Hepatic stellate cell (primary cell): ENCODE measurements at places on chromosomes 5 and 9.

DNA sequence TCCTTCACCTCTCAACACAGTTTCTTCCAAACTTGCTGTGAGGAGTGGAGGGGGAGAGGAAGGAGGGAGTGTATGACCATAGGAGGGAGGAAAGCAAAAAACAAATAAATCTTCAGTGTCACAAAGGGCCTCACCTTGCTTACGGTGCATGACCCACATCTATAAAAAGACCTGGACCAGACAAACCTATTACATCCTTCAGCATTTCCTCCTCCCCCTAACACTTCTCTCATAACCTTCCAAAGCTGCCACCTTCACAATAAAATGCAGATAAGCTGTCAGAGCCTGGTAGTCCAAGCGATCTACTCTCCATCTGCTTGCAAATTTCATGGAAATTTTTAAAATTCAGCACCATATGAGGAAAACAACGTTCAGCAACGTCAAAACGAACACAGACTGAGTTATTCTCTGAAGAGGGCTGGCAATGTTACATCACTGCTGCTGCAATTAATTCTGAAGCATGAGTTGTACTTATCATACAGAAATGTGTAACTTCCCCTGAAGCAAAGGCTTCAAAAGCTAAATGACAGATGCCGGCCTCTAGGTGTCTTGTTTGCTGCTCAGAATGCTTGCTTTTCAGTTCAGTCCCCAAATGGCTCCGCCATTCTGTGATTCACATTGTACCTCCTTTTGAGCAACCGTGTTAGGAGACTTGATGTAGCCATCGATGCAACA lies 62.9 kb downstream of the EFNA5 start:
- no peak for DNase-seq

DNA sequence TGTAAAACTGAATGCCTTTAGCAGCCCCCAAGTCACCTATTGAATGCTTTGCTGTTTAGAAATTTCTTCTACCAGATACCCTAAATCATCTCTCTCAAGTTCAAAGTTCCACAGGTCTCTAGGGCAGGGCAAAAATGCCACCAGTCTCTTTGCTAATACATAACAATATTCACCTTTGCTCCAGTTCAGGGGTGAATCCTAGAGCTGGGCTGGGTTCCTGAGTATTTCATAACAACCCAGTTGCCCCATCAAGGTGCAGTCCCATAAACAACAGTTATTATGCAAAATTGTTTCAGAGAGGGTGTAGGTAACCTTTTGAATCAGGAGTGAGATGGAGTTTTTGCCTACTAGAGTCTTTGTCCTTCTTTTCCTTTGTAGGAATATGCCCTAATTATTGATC lies 19.0 kb upstream of the C1QTNF3 start:
- no peak for DNase-seq

- no peak for DNase-seq
Measured at GRCh38 chr9:7546261-7546660, 253.3 kb downstream of the DMAC1 start.

GRCh38 chr5:129120158-129120581 lies 25.6 kb downstream of the ISOC1 start:
- no peak for DNase-seq

DNA sequence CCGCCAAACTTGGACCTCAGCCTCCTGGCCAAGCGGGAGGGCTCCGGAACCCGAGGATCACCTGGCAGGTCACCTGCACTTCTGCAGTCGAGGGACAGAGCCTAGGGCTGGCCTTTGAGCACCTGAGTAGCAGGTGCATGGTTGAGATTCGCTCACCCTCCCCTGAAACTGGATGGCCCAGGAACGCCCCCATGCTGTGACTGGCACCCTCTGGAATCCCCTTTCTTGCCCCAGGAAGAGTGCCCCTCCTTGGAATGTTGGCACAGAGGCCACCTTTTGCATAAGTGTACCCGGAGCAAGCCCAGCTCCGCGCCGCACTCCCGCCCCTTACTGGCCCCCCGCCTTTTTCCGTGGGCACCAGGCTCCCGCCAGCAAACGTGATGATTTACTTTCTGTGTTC lies 112.5 kb upstream of the IER5L start:
- no peak for DNase-seq

GRCh38 chr9:8424786-8425410 lies 625.3 kb upstream of the DMAC1 start:
- no peak for DNase-seq

DNA sequence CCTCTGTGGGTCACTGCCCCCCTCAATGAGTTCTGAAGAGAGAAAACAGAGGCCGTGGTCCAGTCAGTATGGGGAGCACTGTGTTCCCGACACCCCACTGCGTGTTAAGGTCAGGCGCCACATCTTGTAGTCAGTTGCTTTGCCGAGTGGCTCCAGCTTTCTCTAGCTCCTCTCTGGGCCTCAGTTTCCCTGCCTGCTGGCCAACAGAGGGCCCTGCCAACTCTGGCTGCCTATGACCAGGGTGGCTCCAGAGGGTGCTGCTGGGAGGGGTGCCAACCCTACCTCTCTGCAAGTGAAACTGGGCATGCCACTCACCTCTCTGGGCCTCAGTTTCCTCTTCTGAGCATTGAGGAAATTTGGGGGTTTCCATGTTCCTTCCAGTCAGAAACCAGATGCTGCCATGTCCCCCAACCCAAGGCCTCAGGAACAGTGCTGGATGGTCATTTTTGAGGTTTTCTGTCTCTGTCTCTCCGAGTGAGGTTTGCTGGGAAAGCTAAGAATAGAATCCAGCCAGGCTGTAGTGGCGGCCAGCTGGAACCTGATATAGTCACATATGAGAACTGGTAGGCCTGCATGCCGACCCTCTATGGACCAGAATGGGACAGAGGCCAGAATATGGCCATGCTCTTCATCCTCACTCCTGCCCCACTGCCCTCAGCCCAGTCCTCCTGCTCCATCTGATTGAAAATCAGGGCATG lies 132.1 kb downstream of the PHF2 start:
- no peak for DNase-seq

- DNase-seq = no peak
Measured at GRCh38 chr9:1469996-1470395, 419.8 kb downstream of the DMRT2 start.

- DNase-seq = no peak
Measured at GRCh38 chr5:162497455-162497854, 429.9 kb downstream of the GABRG2 start.

DNA sequence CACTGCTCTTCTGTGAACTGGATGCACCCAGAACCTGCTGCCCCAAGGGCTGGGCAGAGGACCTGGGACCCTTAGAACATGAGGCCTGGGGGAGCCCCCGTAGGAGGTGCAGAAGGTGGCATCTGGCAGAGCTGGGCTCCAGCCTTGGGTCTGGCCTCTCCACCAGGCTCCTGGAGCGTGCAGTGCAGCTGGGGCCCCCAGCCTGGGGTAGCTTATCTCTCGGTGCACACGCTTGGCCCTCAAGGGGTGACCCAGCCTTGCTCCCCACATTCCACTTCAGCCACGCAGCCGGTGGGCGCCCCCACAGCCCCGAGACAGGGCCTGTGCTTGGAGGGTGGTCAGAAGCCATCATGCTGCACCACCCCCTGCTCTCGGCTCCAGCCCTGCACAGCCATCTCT lies 5.6 kb upstream of the NR5A1 start:
- DNase-seq = no peak

DNA sequence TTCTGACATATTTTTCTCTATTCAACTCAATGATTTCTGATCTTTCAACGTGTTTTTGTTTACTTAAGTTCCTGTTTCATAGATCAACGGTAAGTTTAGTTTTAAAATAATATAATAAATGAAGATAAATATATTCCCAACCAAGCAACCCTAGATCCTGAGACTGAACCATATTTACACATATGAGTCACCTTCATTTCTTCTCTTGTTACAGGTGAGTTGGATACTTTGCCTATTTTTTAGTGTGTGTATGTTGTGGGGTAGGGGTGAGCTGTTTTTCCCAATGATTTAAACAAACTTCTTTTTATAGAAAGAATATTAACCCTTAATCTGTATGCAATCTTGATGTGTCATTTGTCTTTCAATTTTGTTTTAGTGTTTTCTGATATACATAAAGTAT lies 186.9 kb downstream of the MCTP1 start:
- DNase-seq = no peak

DNA sequence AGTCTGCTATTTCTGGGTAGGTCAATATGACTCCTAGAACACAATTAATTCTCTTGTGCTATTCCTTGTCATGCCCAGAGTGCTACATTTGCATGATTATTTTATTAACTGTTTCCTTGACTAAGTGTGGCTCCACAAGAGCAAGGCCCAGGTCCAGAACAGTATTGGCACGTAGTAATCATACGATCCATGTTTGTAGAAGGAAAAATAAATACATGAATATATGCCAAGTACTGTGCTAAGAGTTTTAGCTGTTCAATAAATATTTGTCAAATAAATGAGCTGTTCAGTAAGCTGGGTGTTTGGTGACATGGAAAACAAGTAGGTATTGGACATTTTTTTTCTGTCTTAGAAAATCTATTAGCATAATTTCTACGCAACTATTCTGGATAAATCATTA lies 995.9 kb downstream of the MAT2B start:
- DNase-seq = no peak

- no peak for DNase-seq
Measured at GRCh38 chr5:59999056-59999455, 105.5 kb upstream of the PDE4D start.

GRCh38 chr5:88964831-88965230 lies 81.8 kb upstream of the MEF2C start:
- no peak for DNase-seq
